ENCODE measurements at places on chromosomes 7 and 10.

DNA sequence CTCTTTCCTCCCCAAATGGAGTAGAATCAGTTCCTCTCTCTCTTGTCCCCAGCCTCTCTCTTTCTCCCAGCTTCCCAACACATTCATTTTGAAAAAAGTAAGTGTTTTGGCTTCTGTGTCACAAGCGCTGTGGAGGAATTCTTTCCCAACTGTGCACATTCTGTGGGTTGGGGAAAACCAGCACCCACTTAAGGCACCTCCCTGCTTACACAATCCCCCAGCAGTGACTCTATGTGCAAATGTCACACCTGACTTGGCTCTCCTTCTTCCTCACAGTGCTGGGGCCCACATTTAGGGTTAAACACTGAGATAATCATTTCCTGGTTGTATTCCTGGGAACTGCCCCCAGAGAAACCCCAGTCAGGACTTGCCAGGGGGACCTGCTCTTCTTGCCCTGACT, 358.1 kb upstream of the ZNF32 start:
- no peak for DNase-seq

- no peak for DNase-seq
Measured at GRCh38 chr7:12889391-12889790, 202.0 kb downstream of the ARL4A start.

DNA sequence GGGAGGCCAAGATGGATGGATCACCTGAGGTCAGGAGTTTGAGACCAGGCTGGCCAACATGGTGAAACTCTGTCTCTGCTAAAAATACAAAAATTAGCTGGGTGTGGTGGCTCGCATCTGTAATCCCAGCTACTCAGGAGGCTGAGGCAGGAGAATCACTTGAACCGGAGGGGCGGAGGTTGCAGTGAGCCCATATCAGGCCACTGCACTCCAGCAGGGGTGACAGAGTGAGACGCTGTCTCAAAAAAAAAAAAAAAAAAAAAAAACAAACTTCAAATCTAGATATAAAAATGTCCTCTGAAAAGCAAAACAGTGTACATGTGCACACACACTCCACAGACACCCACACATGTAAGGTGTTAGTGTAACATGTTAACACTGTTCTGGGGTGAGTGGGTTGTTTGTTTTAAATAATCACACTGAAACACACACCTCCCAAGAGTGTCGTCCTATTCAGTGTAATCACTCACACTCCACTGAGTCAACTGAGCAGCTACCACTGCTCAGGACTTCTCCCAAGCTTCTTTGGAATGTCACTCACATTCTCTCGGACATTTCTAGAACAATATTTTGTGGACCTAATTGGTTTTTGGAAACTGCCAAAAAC, 12.8 kb upstream of the RGS10 start:
- no peak for DNase-seq

GRCh38 chr7:74604326-74605020, 53.0 kb upstream of the GTF2I start:
- DNase-seq, result no peak

- DNase-seq, result no peak
Measured at GRCh38 chr10:133527771-133528271, 658 bp downstream of the CYP2E1 start.

DNA sequence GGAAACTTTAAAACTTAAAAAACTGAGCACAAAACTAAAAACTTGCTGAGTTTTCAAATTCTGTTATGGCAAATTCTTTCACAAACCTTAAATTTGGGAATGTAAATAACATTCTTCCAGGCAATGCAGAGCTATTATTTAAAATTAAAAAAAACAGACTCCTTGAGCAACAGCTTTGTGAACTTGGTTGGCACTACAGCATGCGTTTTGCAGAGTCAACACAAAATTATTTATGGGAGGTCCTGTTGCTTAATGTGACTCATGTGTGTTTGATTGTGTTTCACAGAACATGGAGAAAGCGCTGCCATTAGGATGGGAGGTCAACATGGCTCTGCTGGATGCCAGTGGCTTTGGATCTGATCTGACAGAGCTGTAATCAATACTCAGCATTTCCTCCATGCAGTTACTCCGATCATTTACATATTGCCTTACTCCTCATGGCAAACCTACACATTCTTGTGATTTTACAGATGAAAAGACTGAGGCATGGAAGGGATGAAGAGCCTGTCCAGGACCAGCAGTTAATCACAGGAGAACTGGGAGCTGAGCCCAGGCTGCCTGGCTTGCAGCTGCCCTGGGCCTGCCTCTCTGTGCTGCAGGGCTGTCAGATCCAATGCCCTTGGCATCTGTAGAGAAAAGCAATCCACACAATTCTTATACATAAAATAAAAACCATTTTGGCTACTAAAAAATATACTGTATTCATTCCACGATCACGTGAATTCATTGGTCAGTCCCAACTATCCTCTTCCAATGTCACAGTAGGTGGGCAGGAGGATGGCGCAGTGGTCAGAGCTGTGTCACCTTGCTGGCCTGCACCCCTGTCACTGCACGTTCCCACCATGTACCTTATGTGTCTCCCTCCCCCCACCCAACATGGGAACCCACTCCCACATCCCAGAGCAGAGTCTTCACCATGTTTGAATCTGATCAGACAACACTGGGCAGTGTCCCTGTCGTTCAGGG, 200.9 kb downstream of the CXCL12 start:
- no peak for DNase-seq

DNA sequence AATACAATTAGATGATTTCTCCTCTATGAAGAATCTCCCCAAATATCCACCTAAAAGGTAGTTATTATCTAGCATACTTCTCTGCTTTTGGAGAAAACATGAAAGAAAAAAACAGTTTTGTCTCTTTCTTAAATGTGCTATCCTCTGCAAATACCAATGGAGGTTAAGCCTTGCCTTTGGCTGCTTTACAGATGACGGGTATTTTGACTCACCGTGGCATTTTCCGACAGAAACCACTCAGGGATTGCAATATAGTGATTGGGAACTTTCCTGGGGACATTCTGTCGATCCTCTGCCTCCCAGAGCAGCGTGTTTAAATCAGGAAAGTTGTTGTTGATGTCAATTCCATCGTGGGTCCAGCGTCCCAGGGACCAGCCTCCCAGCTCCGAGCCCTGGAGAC, 100.6 kb downstream of the GPR26 start:
- no peak for DNase-seq

DNA sequence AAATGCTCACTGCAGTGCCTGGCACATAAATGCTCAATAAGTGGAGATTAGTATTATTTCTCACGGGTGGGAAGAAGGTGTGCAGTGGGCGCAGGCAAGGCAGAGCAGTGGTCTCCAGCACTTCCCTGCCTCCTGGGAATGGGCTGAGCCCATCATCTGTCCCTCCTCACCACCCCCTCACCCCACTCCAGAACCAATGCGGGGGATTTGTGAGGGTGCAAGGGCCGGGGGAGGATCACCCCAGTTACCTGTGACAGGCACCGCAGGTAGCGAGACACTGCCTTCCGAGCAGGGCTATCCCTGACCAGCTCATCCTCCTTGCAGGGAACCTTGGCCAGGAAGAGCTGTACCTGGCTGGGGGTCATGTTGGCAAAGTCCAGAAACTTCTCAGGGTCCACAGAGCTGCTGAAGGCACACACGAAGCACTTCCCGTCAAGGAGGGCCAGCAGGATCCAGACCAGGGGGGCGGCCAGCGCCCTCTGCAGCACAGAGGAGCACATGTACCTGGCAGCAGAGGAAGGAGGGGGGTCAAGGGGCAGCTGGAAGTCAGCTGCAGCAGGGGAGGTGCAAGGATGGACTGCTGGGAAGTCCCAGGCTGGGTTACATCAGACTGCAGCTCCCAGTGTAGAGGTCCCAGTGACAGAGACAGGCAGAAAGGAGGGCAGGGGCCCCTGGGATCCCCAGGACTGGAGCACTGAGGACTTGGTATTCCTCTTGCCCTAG, 2.8 kb downstream of the CALHM3 start:
- no peak for DNase-seq

- no peak for DNase-seq
Measured at GRCh38 chr7:75017832-75018231, 53.3 kb downstream of the CASTOR2 start.

GRCh38 chr7:54859545-54859944, 100.5 kb upstream of the SEC61G start:
- DNase-seq, result no peak

DNA sequence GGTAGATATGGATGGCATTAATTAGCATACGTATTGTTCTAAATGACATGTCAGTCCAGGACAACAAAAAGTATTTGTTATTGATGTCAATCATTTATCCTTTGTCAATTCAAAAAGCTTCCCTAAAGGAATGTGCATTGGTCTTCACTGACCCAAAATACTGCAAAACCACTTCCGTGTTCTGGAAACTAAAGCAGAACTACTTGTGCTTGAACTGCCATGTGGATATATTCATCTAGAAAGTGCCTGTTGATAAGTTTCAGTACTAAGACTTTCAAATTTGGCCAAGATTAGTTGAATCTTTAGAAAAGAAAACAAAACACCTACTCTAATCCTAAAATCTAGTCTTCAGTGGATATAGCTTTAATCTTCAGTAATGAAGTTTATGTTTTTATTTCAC, 242.1 kb upstream of the PPP1R3A start:
- DNase-seq, result no peak

DNA sequence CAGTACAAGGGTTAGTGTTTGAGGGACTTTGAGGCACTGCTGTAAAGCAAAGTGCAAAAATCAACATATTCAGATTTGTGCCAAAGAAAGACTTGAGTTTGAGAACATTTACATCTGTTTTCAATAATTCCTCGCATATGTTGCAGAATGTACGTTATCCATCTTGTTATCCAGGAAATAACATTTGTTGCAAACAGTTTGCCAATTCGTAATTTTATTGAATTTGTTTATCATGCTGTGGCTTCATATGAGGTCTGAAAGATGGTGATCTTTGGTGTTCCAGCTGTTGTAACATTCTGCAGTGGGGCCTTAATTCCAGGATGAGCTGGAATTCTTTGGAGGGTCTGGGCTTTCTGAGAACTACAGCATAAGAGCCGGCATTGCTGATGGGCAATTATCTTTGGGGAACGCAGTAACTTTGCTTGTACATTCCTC, 396.2 kb downstream of the LRMDA start:
- no peak for DNase-seq

DNA sequence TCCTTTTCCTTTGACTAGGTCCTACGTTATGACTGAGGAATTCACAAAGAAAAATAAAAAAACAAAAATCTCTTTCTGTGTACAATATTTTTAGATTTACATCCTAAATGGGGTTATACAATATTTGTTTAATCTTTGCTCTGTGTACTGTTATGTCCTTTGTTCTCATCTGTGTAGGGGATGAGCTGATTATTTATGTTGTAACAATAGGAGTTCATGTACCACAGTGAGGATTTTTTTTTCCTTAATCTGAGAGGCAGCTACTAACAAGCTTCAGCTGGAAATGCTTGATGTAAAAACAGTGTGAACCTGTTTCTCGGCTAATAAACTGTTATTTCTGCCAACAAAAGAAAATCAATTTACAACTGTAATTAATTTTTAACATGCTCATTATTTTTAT, 58.0 kb downstream of the ORC5 start:
- no peak for DNase-seq

DNA sequence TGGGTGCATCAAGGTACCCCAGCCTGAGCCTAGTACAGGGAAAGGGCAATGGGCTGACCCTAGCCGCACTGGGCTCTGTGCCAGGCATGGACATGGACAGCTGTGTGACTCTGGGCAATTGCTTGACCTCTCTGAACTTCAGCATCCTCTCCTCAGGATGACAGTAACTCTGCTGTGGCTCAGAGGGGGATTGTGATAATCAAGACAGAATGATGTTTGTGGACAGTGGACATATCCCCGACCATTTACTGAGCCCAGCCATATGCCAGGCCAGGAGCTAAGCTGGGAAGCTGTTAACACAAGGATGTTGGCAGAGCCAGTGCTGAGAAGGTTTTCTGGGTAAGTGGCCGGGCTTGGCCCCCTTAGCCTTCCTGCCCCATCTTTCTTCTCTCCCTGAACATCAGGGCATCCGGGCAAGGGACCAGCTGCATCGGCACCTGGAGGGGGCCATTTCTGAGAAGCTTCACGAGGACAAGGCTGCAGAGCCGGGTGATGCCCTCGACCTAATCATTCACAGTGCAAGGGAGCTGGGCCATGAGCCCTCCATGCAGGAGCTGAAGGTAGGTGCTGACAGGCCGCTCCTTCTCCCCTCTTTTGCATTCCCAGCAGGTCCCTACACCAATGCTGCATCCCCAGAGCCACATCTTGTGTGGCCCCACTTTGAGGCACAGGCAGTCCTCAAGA, 3.5 kb downstream of the CYP26C1 start:
- no peak for DNase-seq

GRCh38 chr10:58743466-58744115, 230.9 kb downstream of the BICC1 start:
- DNase-seq, result no peak

DNA sequence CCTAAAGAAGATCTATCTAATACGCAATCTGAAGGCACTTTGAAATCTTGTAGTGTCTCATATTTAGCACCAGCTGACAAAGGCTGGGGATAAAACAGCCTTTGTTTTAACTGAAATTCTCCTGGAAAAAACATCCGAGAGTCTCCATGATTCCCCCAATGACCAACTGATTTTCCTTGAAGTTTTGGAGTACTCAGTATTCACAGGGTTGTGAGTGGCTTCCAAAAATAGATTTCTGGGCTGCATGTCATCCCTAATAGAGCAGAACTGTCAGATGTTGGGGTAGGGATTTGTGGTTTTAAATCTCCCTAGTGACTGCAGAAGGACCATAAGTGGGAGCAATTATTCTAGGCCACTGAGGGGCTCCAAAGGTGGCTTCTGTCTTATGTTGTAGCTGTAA, 206.4 kb downstream of the TAX1BP1 start:
- DNase-seq, result no peak

GRCh38 chr7:69661342-69661741, 63.1 kb downstream of the AUTS2 start:
- DNase-seq, result no peak

DNA sequence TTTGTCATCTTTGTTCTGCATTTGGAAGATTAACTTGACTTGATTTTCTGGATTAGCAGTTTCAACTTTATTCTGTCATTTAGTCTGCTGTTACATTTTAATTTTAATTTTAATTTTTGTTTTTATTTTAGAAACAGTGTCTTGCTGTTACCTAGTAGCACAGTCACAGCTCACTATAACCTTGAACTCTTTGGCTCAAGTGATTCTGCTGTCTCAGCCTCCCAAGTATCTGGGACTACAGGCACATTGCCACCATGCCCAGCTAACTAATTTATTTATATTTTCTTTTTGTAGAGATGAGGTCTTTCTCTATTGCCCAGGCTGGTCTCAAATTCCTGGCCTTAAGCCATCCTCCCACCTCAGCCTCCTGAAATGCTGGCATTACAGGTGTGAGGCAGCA, 35.3 kb downstream of the PALS2 start:
- no peak for DNase-seq

GRCh38 chr10:102437515-102437914, 5.1 kb upstream of the CUEDC2 start:
- DNase-seq, result no peak

DNA sequence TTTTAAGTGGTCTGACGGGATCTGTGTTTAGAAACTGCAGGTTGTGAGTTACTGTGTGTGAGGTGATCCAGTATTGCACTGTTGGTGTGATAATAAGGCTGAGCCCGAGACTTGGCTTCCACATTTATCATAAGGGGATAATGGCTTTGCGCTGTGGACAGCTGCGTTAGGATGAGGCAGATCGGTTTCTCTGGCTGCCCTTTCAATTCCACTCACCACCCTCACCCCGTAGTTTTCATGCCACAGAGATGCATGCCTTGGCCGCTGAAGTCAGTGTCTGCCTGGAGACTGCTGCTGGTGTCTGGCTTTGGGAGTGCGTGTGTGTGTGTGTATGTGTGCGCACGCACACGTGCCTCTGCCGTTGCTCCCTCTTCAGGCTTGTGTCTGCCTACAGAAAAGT, 273.0 kb downstream of the CCDC3 start:
- DNase-seq, result no peak

GRCh38 chr10:28940158-28940888, 263.0 kb downstream of the BAMBI start:
- DNase-seq, result no peak
